ENCODE measurements at places on chromosomes 16 and 17.

DNA sequence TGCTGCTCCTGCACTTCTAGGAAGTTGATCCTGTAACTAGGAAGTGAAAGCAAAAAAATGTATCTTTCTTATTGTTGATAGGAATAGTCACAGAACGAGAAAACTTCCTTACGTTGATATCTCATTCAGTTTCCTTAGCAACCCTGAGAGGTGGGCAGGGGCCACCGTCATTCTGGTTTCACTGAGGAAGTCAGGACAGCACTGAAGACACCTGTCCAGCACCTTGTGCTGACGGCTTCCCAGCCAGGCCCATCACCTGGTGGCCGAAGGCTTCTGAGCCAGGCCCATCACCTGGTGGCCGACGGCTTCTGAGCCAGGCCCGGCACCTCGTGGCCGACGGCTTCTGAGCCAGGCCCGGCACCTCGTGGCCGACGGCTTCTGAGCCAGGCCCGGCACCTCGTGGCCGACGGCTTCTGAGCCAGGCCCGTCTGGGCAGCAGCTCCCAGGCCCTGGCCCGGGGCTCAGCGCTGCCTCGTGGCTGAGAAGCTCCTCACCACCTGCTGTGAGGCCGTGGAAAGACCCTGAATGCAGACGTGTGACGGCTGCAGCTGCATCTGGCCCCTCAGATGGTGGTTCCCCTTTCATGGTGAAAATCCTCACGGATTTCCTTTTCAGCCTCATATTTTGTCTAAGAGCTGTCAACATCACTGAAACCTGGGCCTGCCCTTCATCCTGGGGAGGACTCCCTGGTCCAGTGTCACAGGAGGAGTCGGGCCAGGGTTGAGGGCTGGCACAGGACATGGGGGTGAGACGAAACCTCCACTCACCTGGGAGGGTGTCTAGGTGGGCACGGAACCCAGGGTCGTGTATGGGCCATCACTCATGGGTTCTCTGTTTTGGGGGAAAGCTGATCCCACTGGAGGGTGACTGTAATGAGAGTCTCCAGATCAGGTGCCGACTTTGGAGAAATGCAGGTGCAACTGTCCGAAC, 33.0 kb upstream of the ZNF750 start:
- no peak for DNase-seq

- DNase-seq, result no peak
These were observed 24.3 kb downstream of the USP43 start for GRCh38 chr17:9669551-9670008.

DNA sequence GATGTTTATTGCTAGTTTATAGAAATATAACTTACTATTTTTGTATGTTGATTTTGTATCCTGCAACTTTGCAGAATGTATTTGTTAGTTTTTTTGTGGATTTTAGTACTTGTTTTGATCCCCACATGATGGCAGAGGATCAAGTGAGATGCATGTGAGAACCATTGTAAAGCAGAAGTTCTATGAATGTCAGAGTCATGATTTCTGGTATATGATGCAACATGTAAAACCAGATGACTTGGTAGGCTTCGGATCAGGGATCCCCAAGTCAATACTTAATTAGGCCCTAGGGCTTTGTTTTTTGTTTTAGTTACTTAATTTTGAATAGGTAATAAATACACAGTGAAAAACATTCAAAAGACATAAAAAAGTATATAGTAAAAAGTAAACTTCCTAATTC, 45.8 kb downstream of the ESRP2 start:
- DNase-seq, result no peak

GRCh38 chr16:2983706-2984136, 3.5 kb upstream of the PKMYT1 start:
- peak; percentile 75 for DNase-seq

- DNase-seq, result no peak
These were observed 410.4 kb upstream of the MON1B start for GRCh38 chr16:76780556-76780955.

DNA sequence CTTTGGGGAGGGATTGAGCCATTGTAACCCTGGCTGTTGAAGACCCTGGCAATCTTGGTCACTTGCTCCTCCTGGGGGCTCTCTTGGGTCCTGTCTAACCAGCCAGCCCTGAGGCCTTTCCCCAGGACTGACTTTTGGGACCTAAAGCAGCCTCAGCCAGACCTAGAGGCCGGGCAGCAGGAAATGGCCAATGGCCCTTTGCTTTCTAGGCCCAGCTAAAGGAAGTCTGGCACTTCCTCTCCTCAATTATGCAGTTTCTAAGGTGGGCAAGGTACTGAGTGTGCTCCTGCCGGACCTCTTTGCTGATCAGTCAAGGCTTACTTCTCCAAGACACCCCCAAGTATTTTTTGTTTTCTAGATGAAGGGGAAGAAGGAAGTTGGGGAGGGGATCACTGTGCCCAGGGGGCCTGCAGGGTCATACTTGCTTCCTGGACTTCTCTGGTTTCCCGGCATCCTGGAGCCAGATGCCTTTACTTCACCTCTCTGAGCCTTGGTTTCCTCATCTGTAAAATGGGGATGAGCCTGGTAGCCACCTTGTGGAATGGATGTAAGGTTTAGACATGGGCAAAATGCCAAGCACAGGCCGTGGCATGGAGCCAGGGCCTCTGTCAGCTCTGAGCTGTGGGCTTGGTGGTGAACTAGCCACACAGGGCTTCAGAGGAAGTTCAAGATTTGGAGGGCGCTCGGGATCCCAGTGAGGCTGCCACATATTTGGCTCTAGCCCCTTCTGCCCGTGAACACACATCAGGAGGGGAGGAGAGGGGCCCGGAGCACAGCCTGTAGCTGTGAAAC, 8.6 kb downstream of the CX3CL1 start:
- DNase-seq, result no peak

All from stimulated activated CD8-positive, alpha-beta memory T cell treated with anti-CD3 and anti-CD28 coated beads, Interleukin-2, amount 100 ng/mL, for 48 hours (primary cell).